ENCODE measurements at places on chromosomes 1 and 21.

DNA sequence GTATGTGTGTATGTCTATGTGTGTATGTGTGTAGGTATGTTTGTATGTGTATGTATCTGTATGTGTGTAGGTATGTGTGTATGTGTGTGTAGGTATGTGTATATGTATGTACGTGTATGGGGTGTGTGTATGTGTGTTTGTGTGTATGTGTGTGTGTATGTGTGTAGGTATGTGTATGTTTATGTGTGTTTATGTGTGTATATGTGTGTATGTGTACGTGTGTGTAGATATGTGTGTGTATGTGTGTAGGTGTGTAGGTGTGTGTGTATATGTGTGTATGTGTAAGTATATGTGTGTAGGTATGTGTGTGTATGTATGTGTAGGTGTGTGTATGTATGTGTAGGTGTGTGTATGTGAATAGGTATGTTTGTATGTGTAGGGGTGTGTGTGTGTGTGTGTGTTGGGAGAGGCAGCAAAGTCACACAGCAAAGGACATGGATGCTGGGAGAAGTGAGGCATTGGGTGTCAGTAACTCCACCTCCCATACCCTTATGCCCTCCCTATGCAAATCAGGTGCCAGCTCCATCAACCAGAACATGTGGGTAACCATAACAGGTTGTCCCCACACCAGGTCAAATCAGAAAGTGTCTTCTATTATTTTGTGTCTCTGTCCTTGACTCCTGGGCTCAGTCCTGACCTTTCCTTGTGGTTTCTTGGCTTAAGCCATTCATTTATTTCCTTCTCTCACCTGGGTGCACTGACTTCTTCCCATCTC, 15.0 kb upstream of the KCNAB2 start:
- DNase-seq, result no peak

DNA sequence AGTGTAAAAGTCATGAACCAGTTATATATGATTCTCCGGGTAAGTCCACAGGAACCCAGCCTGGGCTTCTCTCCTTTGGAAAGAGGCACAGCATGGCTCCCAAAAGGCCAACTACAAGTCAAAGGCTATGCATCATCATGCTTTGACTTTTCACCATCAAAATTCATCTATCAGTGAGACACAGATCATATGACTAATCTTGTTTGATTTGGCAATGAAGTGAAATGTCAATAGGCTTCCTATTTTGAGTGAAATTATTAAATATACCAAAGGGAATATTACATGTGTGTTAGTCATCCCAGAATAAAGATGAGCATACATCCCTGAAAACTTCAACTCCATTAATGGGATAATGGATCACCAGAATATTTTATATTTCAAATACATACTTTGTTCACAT, 83.5 kb upstream of the ADGRL2 start:
- DNase-seq, result no peak

GRCh38 chr1:171858696-171859095, 17.4 kb downstream of the DNM3 start:
- DNase-seq, result no peak

- DNase-seq, result no peak
These were observed 1301.4 kb downstream of the PLA2G4A start for GRCh38 chr1:188129856-188130838.

DNA sequence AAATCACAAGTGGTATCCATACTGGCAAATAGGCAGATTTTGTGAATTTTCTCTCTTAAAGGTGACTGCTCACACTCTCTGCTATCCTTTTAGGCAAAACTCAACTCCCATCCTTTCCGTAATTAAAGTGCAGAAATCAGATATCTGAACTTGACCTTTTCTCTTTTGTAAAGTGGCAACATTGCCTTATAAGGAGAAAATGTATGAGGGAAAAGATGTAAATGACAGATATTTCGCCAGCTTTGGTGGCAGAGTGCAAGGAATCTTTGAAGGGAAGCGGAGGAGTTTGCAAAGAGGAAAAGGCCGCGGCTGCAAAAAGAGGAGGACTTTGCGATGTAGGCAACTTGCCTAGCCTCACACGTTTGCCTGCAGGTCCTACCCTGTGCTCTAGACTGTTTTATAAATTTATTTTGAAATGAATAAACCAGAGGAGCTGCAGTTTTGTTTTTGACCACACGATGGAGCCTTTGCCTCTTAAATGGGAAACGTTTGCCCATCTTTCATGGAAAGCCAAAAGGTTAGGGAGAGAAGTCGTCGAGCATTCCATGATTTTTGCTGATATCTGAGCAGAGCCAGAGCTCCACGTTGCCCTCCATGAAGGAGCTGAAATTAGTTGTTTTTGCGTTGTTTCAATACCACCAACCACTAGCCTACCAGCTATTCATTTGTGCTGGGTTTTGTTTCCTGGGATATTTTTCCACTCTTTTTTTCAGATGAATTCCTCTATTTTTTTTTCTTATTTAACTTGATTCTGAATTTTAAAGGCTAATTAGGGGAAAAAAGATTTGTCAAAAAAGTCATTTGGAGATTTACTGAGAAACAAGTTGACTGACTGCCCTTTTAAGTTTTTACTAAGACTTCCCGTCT, 242.3 kb downstream of the LMX1A start:
- DNase-seq, result no peak

DNA sequence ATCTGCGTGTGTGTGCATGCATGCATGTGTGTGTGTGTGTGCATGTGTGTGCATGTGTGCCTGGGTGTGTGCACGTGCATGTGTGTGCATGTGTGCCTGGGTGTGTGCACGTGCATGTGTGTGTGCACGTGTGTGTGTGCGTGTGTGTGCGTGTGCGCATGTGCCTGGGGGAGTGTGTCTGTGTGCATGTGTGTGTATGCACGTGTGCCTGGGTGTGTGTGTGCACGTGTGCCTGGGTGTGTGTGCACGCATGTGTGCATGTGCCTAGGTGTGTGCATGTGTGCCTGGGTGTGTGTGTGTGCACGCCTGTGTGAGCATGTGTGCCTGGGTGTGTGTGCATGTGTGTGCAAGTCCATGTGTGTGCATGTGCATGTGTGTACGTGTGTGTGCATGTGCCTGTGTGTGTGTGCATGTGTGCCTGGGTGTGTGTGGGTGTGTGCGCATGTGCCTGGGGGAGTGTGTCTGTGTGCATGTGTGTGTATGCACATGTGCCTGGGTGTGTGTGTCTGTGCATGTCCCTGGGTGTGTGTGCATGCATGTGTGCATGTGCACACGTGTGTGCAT, 29.3 kb upstream of the COL6A2 start:
- DNase-seq, result no peak

- no peak for DNase-seq
These were observed 10.1 kb upstream of the ACTRT2 start for GRCh38 chr1:3011127-3011526.

- no peak for DNase-seq
These were observed 37.2 kb upstream of the CRNN start for GRCh38 chr1:152451254-152451653.

DNA sequence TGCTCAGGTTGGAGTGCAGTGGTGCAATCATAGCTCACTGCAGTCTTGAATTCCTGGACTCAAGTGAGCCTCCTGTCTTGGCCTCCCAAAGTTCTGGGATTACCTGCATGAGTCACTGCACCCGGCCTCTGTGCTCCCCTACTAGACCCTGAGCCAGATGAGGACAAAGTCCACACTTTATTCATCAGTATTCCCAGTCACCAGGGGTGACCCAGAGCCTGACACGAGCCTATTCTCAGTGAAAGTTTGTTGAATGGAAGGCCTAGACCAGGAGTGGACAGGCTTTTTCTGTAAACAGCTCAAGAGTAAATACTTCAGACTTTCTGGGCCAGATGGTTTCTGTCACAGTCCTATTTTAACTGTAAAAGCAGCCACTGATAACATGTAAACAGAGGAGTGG, 68.2 kb downstream of the MAB21L3 start:
- DNase-seq, result no peak

GRCh38 chr1:18817316-18817715, 42.1 kb downstream of the TAS1R2 start:
- DNase-seq, result no peak

- DNase-seq, result no peak
These were observed 240.4 kb downstream of the NFIA start for GRCh38 chr1:61322769-61323168.

GRCh38 chr1:184408580-184408979, 21.8 kb downstream of the C1orf21 start:
- no peak for DNase-seq

DNA sequence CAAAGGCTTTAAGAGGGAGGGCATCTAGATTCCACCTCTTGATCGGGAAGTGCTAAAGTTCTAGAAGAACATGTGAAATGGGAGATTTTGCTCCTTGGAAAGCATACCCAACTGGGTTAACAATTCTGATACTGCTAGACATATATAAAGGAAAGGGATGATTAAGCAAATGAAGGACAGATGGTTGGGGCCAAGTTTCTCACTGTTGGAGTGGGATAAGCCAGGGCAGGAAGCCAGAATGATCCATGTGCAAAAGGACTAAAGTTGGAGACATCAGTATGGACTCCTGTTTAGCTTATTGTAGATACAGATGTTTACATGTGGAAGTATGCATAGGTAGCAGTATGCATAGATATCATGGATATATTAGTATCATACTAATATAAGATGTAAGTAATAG, 16.8 kb downstream of the PLA2G5 start:
- no peak for DNase-seq

- DNase-seq, result no peak
These were observed 46.2 kb downstream of the DDR2 start for GRCh38 chr1:162678439-162678838.

GRCh38 chr1:57272150-57272549, 151.7 kb downstream of the DAB1 start:
- no peak for DNase-seq

GRCh38 chr1:171985639-171986038, 144.3 kb downstream of the DNM3 start:
- no peak for DNase-seq
